ENCODE measurements at places on chromosomes 7 and 10.

GRCh38 chr7:22156205-22156604 lies 200.7 kb downstream of the RAPGEF5 start:
- no peak for DNase-seq

DNA sequence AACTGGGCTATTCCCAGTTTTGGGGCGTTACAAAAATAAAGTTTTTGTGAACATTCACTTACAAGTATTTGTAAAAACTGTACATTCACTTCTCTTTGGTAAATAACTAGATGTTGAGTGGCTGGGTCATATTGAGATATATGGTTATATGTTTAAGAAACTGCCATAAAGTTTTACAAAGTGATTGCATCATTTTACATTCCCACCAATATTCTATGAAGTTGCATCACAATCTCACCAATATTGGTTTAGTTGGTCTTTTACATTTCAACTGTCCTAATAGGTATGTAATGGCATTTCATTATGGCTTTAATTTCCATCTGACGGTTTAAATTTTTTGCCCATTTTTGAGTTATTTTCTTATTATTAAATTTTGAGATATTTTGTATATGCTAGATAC lies 251.7 kb upstream of the GNAI1 start:
- DNase-seq, result no peak

- DNase-seq, result peak; percentile 31
Measured at GRCh38 chr10:133388973-133389818, 4.8 kb upstream of the MTG1 start.

- DNase-seq, result no peak
Measured at GRCh38 chr7:3282457-3282856, 18.6 kb upstream of the SDK1 start.

GRCh38 chr10:72610466-72610865 lies 15.4 kb downstream of the MICU1 start:
- no peak for DNase-seq

- DNase-seq, result no peak
Measured at GRCh38 chr7:126398851-126399529, 853.8 kb downstream of the GRM8 start.

DNA sequence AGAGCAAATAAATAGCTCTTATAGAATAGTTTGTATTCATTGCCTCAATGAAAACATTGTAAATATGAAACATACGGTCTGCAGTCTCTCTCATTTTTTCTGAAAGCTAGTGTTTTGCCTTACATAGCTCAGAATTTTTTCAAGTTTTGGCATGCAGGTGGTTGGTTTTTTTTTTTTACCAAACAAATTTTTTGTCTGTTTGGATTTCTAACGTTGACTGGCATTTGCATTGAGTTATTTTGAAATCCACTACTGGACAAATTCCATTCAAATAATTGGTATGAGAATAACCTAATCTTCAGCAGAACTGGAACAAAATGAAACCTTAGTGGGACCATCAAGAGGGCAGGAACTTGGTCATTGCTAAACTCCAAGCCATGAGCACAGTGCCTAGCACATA lies 107.6 kb upstream of the SAMD8 start:
- DNase-seq, result no peak

DNA sequence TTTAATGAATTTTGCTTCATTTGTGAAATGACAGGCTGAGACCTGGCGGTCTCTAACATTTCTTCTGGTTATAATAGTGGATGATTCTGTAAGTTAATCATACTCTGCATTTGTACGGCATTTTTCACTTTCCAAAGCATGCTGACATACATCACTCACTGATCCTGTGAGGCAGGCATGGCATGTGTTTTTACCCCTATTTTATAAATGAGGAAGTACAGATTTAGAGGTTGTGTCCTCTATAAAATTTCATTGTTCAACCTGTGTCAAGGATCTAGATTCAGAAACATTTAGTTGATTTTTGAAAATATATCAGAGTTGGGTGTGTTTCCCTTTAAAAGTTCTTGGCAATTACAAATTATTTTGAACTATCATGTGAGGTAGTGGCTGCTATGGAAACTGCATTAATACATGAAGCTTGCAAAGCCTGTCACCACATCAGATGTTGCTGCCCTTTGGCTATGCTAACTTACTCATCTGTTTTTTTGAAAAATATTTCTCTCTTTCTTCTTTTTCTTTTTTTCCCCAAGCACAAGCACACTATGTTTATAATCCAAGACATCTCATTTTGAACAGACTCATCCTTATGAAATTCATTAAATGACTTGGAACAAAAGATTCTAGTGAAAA lies 172.7 kb downstream of the GNAI1 start:
- no peak for DNase-seq

DNA sequence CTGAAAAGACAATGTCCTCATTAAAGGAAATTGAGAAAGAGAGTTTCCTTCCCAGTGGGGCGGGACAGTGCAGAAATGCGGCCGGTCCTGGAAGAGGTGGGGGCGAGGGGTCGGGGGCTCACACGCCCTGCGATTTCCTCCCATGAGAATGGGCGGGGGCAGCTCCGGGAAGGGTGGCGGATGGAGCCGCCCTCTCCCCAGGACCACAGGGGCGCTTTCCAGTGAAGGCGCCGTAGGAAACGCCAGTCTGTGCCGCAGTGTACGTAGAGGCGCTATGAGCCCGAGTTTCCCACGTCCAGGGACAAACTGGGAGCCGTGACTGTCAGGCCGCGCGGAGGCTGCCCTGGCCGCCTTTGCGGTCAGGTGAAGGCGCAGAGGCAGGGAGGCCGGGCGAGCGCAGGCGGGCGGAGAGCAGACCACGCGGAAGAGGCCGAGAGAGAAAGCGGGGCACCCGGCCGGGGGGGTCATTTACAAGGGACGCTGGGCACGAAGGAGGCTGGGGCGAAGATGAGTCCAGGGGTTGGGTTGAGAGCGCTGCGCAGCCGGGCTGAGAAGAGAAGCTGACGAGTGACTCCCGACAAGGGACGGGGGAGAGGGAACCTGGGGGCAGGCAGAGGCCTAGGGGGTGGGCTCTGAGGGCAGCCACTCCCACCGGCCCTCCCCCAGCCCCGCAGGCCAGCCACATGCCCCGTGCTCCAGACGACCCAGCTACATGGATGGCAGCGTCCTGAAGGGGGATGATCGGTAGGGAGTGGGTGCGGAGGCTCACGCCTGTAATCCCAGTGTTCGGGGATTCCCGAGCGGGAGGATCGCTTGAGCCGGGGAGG lies 45.0 kb downstream of the ALOX5 start:
- DNase-seq, result peak; percentile 52

DNA sequence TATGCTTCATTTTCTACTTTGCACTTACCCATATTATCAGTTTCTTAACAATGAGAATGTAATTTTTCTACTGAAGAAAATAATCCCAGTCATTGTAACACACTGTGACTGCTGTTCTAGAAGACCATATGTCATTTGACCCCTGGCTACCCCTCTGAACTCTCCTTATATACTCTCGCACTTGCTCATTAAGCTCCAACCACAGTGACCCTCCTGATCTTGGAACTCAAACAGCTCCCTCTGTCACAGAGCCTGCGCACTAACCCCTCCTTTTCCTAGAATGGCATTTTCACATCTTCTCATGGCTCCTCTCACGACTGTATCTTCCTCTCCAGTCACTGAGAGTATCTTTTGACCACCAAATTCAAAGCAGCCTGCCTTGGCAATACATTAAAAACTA lies 169.7 kb downstream of the CACNA2D1 start:
- no peak for DNase-seq

DNA sequence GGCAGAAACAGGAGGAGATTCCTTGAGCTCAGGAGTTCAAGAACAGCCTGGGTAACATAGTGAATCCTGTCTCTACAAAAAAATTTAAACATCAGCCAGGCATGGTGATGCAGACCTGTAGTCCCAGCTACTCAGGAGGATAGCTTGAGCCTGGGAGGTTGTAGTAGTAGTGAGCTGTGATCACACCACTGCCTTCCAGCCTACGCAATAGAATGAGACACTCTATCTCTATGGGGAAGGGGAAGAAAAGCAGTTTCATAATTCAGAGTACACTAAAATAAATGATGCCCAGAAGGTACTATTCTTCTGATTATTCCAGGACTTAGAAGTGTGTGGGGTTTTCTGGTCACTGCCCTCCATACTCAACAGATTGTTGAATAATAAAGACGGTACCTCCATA lies 177.3 kb downstream of the KMT2E start:
- DNase-seq, result no peak

DNA sequence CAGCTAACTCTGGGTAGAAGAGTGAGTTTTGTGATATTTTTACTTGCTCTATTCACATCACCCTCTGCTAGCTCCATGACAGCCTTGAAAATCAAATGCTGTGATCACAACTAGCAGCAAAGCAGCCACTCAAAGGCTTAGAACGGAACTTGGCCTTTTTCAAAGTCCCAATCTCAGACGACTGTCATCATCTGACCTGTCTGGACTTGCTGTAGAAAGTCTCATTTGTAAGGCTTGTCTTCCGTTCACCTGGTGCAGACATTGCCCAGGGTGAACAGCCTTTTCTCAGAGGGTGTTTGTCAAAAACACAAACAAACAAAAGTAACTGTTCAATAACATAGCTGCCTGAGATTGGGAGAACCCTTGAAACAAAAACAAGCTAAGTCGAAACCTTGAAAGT lies 458.9 kb upstream of the ADARB2 start:
- DNase-seq, result no peak
